Stimulated activated CD8-positive, alpha-beta memory T cell treated with anti-CD3 and anti-CD28 coated beads, Interleukin-7, amount 100 ng/mL, for 1 hour (primary cell): ENCODE measurements at places on chromosomes 6 and 20.

DNA sequence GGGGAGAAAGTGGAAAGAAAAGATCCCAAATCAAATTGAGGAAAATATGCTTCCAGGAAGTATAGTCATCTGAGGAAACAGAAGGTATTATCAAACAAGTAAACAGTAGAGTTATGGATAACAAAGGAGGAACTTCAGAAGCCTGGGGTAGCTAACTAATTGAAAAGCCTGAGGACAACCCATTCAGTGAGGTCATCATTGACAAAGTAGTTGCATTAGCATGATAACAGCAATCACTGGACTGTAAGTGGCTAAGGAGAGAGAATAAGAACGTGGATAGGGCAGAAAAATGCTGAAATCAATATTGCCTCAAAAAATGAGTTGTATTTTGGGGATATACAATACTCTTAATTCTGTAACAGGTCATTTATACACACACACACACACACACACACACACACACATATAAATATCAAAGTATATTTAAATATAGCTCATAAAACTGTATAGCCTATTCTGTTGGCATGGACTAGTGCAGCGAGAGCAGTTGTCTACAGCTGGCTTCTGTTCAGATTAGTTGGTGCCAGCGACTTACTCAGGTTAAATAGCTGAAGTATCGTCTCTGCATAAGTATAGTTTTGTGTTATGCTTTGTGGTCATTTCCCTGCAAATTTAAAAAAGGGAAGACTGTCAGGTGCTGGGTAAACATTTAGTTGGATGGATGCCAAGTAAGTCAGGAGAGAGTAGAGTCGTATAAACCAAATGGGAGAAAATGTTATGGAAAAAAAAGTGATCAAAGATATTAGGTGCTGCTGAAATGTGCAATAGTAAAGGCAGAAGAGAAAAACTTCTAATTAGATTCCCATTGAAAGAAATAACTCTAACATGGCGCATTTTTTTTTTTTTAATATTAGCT, 33.8 kb upstream of the CTAGE9 start:
- no peak for DNase-seq

- no peak for DNase-seq
These were observed 90.9 kb downstream of the CEP162 start for GRCh38 chr6:84136364-84137050.

DNA sequence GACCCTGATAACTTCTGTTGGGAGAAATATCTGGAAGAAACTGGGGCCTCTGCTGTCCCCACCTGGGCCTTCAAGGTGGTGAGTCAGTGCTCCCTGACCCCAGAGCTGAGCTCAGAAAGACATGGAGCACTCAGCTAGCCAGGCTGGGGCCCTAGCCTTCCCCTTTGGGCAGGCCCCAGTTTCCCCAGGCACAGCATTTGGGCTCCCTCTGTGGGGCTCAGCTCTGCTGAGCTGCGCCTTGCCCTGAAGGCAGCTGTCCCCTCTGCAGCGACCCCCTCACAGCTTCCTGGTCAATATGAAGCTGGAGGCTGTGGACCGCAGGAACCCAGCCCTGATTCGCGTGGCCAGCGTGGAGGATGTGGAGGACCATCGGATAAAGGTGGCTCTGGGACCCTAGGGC, 24.8 kb upstream of the SGK2 start:
- no peak for DNase-seq

GRCh38 chr6:117776441-117776840, 101.2 kb downstream of the NUS1 start:
- DNase-seq, result no peak

GRCh38 chr6:89932245-89932802, 38.1 kb downstream of the GJA10 start:
- DNase-seq, result no peak

DNA sequence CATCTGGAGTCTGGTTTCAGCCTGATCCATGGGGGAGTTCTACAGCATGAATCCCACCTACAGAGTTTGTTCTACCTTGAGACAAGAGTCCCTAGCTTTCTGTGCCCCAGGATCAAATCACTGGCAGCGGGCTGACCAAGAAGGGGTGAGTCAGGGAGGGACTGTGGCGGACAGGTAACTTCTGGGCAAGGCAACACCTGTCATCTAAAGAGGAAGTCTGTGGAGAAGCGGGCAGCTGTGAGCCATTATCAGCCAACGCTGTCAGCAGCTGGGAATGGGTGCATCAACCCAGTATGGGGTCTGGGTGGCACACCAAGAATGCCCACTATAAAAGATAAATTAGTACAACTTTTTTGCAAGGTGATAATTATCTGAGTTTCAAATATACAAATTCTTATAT, 45.9 kb downstream of the UBE3D start:
- DNase-seq, result no peak

DNA sequence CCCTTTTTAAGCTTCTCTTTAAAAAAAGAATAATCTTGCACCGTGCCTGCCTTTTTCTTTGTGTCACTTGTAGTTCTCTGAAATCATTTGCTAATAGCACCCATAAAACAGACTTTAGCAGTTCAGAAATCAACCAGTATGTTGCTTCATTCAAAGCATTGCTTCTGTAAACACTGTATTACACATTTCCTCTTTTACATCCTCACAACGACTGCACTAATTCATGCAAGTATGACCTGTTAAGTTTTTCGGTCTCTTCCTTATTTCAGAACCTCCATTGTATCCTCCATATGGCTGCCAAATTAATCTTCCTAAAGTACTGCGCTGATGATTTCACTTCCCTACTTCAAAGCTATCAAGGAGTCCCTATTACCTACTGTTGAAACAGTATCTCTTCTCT, 142.9 kb upstream of the RNF217 start:
- no peak for DNase-seq

DNA sequence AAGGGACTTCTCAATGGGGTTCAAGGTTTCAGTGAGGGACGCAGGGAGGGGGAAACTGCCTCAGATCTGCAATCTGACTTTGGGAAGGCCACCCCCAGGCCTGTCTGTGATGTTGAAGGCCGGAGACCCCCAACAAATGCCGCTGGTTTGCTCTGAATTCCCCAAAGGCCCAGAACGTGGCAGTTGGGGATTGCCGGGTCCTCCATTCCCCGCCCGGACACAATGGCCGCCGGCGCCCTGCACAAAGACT, 326 bp upstream of the BCL2L1 start:
- no peak for DNase-seq

DNA sequence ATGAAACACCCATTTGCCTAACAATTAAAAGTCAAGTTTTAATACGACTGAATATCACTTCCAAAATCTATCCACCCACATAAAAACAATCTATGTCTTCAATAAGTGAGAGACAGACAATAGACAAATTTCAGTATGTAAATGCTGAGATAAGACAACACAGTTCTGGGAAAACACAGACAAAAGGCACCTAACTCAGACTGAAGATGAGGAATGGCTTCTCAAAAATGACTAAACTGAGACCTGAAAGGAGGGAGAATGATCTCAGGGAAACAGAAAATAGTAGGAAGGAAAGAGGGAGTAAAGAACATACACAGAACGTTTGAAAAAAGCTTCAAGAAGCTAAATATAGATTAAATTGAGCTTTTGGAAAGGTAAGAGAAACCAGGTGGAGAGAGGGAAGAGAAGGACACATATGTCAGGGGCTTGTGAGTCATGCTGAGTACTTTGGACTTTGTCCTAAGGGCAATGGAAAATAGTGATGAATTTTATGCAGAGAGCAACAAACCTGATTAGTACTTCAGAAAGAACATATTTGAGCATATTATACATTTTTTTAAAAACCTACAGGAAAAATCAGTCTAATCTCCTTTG, 16.1 kb downstream of the LMBRD1 start:
- no peak for DNase-seq

DNA sequence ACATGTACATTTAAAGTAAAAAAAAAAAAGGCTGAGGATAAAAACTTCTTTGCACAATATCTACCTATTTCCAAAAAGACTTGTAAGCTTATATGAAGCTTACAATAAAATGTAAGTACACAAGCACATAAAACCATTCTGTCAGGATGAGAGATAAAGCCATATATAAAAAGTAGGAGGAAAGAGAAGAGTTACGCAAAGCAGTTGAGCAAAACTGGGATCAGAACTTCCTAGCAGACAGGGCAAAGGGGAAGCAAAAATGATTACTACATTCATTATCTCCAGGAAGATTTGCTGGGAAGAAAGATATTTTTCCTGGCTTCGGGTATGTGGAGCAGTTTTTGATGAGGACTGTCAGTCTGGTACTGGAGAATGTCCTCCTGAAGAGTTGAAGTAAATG, 198.1 kb downstream of the MTFR2 start:
- no peak for DNase-seq

DNA sequence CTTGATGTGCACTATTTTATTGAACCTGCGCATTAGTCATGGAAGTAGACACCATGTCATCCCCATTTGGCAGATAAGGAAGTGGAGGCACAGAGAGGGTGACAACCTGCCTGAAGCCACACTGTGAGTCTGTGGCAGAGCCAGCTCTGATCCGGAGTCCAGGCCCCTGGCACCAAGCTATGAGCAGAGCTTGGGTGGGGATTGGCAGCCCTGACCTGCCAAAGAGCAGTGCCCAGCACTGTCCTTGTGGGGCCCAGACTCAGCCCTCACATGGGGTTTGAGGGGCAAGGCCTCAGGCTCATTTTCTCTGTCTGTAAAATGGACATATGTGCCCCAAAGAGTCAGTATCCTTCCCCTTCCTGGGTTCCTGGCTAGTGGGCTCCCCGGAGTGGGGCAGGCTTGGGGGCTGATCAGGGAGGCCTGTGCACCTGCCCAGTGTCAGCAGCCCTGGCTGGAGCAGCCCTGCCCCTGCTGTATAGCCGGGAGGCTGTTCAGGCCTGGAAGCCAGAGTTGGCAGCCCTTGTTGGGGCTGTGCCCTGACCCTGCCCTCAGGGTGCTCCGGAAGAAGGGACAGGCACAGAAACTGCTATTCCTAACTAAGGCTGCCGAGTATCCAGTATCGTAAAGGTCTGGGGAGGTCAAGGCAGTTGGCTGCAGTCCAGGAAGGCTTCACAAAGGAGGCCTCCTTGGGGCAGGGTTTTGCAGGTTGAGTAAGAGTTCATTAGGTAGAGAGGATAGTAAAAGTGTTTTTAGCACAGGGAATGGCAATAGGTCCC, 38.7 kb downstream of the TGM2 start:
- DNase-seq, result no peak
